ENCODE measurements at places on chromosomes 1 and 21.

- DNase-seq: no peak
Measured at GRCh38 chr1:36099681-36100341, 11.1 kb downstream of the ADPRS start.

DNA sequence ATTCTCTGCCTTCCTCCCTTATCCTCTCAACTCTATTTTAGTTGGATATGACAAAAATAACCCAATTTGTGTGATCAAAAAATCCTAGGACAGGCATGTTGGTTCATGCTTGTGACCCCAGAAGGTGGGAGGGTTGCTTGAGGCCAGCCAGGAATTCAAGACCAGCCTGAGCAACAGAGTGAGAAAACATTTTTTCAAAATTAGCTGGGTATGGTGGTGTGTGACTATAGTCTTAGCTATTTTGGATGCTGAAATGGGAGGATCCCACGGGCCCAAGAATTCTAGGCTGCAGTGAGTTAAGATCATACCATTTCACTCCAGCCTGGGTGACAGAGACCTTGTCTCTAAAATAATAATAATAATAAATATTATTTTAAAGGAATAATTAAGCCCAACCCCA lies 1383.1 kb upstream of the ADGRL2 start:
- no peak for DNase-seq

GRCh38 chr1:206049919-206050600 lies 2.9 kb upstream of the RHEX start:
- no peak for DNase-seq

DNA sequence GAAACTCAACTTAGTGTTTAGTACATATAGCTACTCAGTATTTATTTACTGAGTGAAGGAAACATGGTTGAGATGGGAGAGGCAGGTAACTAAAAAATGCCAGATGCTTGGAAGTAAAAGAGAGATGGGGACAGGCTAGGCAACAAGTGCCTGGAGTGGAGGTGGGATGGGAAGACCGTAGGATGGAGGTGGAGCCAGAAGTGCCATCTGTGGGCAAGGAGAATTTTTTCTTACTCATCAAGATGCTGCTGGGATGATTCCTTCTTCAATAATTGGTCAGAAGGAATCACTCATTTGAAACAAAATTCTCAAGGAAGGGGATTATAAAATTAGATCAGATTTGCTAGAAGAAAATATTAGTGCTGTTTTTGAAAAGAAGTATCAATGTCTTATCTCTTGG lies 72.9 kb downstream of the IFI44 start:
- DNase-seq: no peak

GRCh38 chr1:2345297-2346075 lies 45.9 kb downstream of the MORN1 start:
- no peak for DNase-seq

DNA sequence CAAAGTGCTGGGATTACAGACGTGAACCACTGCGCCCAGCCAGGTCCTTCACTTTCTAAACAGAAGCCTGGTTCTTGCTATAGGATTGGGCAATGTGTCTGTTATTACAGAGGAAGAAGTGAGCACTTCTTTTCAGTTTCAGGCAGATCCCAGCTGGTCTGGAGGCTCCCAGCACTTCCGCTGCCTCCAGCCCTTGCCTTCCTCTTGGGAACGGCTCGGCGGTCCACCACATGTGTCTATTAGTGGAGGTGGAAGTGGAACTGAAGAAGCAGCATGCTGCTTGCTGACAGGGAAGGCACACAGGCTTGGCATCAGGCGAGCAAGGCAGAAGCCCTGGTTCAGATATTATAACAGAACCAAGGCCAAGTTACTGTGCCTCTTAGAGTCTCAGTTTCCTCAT lies 17.0 kb downstream of the MKNK1 start:
- no peak for DNase-seq

DNA sequence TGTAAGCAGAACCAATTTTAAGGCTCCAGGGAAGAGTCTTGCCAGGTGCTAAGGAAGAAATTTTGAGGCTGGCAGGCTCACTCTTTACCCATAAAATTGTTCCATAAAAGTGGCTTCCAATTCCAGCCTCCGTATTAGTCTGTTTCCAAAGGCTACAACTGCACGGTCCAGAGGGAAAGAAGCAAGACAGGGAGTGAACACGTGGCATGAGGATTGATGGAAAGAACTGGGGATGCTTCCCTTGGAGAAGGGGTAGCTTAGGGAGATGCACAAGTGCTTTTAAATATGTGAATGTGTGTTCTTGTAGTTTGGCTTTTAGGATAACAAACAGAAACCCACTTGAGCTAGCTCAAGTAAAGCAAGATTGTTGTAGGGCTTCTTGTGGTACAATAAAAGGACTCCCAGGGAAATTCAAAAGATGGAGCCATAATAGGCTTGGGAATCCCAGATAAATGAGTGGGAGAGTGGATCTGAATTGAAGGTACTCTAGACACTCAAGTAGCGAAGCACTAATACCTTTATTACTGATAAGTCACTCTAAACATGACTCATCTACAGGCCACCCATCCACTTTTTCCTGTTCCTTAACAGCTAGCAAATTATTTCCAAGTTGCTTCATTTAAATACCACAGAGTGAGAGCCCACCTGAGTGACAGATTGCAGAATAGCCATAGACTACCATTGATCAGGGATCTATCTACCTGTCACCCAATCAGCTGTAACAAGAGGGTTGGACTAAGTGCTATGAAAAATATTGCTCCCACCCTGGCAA lies 34.8 kb upstream of the NPL start:
- DNase-seq: no peak

GRCh38 chr1:234599617-234600417 lies 10.2 kb downstream of the IRF2BP2 start:
- DNase-seq: no peak

GRCh38 chr1:39129514-39129913 lies 75.0 kb upstream of the MACF1 start:
- DNase-seq: no peak

DNA sequence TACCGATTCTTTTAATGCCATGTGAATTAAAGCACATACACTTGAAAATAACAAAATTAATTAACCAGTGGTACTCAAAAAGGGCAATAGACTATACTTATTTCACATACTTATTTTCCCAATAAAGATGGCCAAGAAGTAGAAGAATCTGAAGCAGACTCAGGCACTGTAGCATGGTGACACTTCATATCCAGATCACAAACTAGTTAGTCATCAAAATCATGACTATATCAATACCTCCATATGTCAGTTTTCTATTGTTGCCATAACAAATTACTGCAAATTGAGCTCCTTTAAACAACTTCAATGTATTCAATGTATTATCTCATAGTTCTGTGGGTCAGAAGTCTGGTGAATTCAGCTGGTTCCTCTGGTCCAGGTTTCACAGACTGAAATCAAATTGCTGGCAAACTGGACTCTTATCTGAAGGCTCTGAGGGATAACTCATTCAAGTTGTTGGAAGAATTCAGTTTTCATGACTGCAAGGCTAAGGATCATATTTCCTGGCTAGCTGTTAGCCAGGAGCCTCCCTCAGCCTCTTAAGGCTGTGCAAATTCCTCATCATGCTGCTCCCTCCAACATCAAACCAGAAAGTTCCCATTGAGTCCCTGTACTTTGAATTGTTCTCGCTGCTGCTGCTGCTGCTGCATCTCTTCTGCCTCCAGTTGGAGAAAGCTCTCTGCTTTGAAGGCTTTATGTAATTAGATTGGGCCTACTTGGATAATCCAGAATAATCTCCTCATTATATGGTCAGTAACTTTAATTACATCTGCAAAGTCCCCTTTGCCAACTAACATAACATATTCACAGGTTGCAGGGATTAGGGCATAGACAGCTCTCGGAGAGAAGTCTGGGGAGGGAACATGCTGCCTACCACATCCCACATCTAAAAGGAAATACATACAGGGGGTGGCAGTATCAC lies 91.5 kb downstream of the MRPL39 start:
- DNase-seq: peak; percentile 27

DNA sequence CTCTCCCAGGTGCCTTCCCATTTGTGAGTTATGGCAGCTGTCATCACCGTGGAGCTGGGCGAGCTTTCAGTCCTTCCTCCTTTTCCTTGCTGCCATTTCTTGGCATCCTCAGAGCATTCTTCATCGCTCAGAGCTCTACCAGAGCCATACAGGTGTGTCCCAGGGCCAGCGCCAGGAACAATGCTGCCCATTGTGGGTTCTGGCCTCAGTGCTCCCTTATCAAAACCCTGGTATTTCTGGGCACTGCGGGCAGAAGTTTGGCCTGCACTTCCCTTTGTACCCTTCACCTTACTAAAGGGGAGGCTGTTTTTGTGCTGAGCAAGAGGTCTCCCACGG lies 28.5 kb downstream of the RASSF5 start:
- DNase-seq: no peak

DNA sequence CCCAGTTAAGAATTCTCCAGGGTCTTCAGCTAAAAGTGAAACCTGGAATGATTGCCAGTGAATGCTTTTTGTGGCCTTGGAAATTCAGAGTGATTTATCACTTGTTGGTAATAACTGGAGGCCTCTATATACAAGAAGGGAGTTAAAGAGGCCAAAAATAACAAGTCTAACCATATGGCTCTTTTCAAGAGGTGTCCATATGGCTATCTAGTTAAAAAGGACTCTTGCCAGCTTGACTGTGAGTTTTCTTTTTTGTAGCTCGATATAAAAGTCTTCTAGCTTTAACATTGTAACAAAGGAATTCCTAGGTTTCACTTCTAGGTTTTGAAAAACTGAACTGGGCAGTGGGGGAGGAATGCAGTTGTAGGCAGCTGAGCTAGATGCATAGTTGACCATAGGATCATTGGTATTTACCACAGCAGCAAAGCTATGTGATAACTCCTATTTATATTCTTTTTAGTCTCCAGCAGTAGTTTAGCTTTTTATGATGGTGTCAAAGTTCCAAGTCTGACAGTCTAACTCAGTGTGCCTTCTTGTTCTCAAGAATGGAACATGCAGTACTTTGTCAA lies 44.4 kb downstream of the CACHD1 start:
- no peak for DNase-seq

GRCh38 chr1:27658951-27659496 lies 13.0 kb downstream of the IFI6 start:
- DNase-seq: no peak

GRCh38 chr1:111139324-111139955 lies 453 bp downstream of the DRAM2 start:
- no peak for DNase-seq

GRCh38 chr21:14869984-14870852 lies 194.6 kb downstream of the NRIP1 start:
- DNase-seq: no peak

DNA sequence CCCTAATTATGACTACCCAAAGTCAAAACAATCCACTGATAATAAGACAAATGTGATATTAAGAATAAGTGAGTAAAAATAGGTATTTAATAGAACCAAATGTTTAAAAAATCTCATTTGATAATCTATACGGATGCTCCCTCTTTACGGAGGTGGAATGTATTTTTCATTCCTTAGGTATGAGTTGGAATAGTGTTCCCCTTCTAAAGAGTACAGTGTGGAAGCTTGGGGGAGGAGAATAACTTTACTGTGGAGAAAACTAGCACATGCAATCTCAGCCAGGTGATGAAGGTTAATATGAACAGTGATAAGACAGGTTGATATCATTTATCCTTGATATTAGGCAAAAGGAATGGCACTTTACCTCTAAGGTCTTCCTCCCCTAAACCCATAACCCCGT lies 74.6 kb downstream of the GPR88 start:
- DNase-seq: no peak

DNA sequence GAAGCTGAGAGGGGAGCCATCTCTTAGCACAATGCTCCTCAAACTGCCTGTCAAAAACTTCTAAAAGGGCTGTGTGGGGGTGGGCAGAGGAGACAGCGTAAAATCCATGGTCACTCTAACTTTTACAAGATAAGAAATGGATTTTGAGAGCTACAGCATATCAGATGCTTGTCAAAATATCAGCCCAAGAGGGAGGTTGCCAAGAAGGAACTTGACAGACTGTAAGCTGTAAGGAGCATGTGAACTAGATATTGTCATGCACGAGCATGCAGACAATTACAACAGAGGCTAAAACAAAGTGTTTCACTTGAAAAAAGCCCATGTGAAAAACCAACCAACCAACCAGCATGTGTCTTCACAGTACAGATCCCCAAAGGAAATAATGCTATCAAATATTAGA lies 107.3 kb upstream of the B3GALT2 start:
- DNase-seq: no peak

DNA sequence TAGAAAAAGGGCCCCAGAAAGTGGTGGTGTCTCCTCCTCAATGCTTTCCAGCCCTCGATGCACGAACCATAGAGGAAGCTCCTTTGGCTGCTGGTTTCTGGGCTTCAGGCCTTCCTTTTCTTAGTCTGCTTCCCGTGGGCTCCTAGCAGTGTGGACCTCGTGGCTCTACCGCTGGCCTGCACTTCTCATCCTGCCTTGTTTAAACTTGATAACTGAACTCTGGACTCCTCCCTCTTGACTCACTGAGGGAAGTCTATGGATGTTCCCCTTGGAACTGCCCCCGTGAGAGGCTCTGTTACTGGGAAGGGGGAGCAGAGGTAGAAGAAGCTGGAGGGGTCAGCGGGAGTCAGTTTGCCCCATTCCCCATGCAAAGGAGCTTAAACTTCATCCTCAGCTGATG lies 75.3 kb upstream of the WDR26 start:
- DNase-seq: no peak

GRCh38 chr1:4379451-4380175 lies 274.8 kb upstream of the AJAP1 start:
- DNase-seq: no peak

- DNase-seq: no peak
Measured at GRCh38 chr1:76657623-76658022, 209.7 kb upstream of the ST6GALNAC5 start.

- DNase-seq: no peak
Measured at GRCh38 chr1:197706601-197707000, 68.7 kb downstream of the DENND1B start.

GRCh38 chr1:221457685-221458446 lies 284.0 kb downstream of the DUSP10 start:
- no peak for DNase-seq

DNA sequence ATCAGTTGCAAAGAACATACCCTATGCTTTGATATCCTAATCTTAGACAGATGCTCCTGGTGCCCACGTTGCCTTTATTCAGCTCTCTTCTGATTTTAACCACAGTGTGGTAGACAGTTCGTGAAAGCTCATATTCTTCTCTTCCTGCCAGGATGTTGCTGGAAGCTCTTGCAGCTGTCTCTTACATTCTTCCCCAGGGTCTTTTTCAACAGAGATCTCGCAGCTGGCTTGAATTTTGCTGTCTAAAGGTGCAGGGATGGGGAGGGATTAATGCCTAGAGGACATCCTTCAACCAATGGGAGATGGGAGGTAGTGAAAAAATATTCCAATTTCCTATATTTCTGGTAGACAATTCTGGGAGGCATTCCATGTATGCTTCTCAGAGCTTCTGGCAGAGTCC lies 150.0 kb upstream of the APP start:
- no peak for DNase-seq

GRCh38 chr21:42213082-42213774 lies 5.7 kb upstream of the ABCG1 start:
- DNase-seq: no peak
